CD8-positive, alpha-beta memory T cell (primary cell): ENCODE measurements at places on chromosomes 5 and 9. TPM values are rescaled to one million over a fixed set of nuclear protein-coding genes. Genes with fewer than 3 reads are reported as not detected.

SPATA31A6 gene
- not detected for total RNA-seq

PCDHGB2 gene
- total RNA-seq, result 0.40 TPM

FREM1 gene
- not detected for total RNA-seq

IL31RA gene
- total RNA-seq, result not detected

TRIM7 gene
- total RNA-seq, result 2.2 TPM

PFN3 gene
- total RNA-seq, result not detected

HTR4 gene
- total RNA-seq, result not detected

ACER2 gene
- total RNA-seq, result 3.0 TPM

VLDLR gene
- 2.6 TPM for total RNA-seq

HK3 gene
- 1.3 TPM for total RNA-seq

GRXCR2 gene
- total RNA-seq, result not detected

ZFP37 gene
- total RNA-seq, result 1.9 TPM

LECT2 gene
- total RNA-seq, result not detected

IFNA13 gene
- total RNA-seq, result not detected

C5orf58 gene
- not detected for total RNA-seq

TMEM252 gene
- not detected for total RNA-seq

PDLIM4 gene
- total RNA-seq, result 1.4 TPM

IPPK gene
- total RNA-seq, result 13.7 TPM

OR1J2 gene
- not detected for total RNA-seq

CLIC3 gene
- total RNA-seq, result 3.4 TPM

RPP25L gene
- 39.0 TPM for total RNA-seq

MYMK gene
- total RNA-seq, result not detected

FNBP1 gene
- total RNA-seq, result 230 TPM

WDR70 gene
- total RNA-seq, result 36.5 TPM

PCDHGB4 gene
- total RNA-seq, result 0.13 TPM

MLANA gene
- total RNA-seq, result not detected

CAAP1 gene
- 21.0 TPM for total RNA-seq

ARHGEF37 gene
- 0.53 TPM for total RNA-seq

CMYA5 gene
- not detected for total RNA-seq

PLCXD3 gene
- total RNA-seq, result not detected

GHR gene
- not detected for total RNA-seq

SLC46A2 gene
- not detected for total RNA-seq

HMGCR gene
- total RNA-seq, result 45.9 TPM

PCDHGB3 gene
- 0.18 TPM for total RNA-seq

NOL6 gene
- 93.0 TPM for total RNA-seq

FAM151B gene
- 0.18 TPM for total RNA-seq

TMEM174 gene
- not detected for total RNA-seq

EPB41L4B gene
- 0.35 TPM for total RNA-seq

GFRA3 gene
- not detected for total RNA-seq
